Cortex of kidney (tissue), 1 donor: ENCODE measurements at places on chromosomes 6 and 20.

DNA sequence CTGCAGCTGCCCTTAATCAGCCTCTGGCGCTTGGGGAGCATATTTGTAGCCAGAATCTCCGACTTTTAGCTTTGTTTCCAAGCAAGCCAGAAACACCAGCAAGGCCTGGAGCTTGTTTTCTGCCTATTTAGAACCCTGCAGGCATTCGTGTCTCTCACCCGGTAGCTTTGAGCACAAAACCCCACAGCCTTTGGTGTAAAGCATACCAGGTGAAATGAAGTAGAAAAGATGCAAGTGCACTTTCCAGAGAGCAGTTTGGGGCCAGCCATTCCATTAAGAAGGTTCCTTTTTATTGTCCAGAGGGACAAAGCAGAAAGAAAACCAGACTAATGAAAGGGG lies 736 bp downstream of the FAM217B start:
- DNase-seq: no peak

GRCh38 chr6:7749478-7749877 lies 23.6 kb downstream of the BMP6 start:
- no peak for DNase-seq

DNA sequence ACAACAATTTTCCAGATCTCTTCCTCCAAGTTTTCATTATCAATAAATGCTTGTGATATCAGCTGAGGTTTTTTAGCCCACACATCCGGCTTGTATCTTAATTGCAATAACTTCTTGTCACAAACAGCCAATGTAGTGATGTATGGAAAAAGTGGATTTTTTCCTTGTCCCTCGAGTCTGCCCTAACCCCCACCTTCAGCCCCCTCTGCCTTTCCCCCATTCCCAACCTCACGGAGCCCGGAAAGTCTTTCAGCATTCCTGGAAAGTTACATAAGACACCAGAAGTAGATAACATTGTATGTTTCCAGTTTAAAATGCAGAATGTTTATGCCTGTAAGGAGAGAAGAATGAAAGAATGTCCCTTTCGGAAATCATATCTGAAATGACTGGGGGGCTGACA lies 179.2 kb upstream of the PHACTR1 start:
- DNase-seq: no peak

DNA sequence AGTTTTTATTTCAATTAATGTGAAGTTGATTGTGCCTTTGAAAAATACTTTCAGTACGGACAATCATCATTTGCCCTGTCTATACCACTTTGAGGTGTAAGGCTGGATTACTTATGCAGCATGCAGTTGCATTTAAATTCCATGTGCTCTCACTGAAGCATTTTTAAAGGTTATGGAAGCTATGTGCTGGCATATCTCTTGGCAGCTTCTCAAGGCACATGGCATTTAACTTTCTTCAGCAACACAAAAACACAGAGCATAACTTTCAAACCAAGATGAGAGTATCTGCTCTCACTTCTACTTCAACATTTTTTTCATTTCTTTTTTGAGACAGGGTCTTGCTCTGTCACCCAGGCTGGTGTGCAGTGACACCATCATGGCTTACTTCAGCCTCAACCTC lies 360.6 kb upstream of the RUNX2 start:
- DNase-seq: no peak

- DNase-seq: no peak
Observed at GRCh38 chr6:156880913-156881312, 103.7 kb downstream of the ARID1B start.
